Stimulated activated memory B cell treated with anti-CD40 and anti-IgM and Interleukin-4, amounts not matched to agents 10 μg/mL and 1 μg/mL and 100 μg/mL, for 72 hours (primary cell): ENCODE measurements at places on chromosomes 11 and 22.

- ATAC-seq = no peak
Observed at GRCh38 chr11:125078516-125079140, 15.5 kb downstream of the SLC37A2 start.

DNA sequence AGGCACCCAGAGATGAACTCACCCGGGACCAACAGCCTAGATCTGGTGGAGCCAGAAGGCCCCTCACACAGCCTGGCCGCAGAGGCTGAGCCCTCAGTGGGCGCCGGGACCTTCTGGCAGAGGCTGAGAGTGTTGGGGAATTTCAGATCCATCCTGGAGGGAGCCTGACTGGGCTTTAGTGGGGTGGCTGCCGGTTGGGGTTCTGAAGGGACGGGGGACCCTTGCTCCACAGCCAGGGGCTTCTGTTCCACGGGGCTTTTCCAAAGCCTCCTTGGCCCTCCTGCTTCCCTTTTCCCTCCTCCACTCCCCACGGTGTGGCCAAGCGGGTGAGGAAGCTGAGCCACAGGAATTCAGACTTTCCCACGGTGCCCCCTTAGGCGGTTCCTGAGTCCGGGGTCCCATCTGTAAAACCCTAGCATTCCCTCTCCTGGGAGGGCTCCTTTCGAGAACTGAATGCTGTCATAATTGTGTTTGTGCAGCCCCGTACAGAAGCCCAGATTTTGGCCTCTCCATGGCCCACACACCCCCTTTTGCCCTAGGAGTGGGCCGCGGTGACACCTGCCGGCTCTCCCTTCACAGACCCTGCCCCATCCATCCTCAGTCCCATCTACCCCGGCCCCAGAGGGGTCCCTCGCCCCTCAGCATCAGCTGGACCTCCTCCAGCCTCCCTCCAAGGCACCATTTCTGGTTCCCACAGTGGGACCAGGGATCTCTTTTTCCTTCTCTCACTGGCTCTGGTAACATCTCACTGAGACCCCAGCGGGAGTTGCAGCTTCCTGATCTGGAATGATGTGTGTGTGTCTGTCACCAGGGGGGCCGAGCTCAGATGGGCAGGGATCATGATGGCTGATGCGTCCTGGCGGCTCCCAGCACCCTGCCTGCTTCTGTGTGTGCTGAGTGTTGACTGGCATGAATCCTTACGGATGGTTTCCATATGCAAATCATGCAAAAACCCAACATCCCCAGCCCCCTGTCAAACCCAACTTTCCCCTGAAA lies 1048.4 kb downstream of the TBC1D22A start:
- no peak for ATAC-seq

- ATAC-seq = no peak
Observed at GRCh38 chr11:105219269-105219668, 79.7 kb upstream of the CARD18 start.

GRCh38 chr11:24386546-24387397 lies 110.1 kb upstream of the LUZP2 start:
- ATAC-seq = no peak

GRCh38 chr11:73859671-73860070 lies 17.0 kb downstream of the COA4 start:
- ATAC-seq = no peak

DNA sequence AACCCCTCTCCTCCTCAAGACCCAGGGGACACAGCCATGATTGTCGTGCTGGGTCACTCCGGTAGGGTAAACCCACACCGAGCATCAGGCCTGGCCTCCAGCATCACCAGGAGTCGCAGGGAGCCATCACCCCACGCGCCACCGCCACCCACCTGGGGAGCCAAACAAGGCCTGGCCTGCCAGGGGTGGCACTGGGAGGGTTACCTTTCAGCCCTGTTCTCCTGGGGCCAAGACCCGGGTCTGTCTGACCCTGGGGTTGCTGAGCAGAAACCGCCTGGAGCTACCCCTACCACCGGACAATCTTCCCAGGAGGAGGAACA lies 39.3 kb upstream of the NNMT start:
- no peak for ATAC-seq

DNA sequence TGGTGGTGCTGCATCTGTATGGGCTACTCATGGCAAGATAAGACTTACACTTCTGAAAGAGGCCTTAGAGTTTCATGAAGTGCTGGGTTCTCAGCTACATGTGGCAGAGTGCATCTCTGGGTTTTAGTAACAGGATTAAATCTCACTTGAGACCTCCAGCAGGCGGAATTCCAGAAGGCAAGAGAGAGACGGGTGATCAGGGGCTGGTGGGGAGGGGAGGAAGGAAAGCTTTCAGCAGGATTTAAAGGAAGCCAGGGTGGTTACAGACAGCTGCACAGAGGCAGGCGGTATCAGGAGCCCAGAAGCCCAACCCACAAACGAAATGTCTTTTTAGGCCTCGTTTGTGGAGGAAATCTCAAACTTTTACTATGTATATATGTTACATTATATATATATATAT lies 56.2 kb upstream of the CD82 start:
- ATAC-seq = no peak

GRCh38 chr11:79697905-79698304 lies 257.1 kb upstream of the TENM4 start:
- no peak for ATAC-seq

DNA sequence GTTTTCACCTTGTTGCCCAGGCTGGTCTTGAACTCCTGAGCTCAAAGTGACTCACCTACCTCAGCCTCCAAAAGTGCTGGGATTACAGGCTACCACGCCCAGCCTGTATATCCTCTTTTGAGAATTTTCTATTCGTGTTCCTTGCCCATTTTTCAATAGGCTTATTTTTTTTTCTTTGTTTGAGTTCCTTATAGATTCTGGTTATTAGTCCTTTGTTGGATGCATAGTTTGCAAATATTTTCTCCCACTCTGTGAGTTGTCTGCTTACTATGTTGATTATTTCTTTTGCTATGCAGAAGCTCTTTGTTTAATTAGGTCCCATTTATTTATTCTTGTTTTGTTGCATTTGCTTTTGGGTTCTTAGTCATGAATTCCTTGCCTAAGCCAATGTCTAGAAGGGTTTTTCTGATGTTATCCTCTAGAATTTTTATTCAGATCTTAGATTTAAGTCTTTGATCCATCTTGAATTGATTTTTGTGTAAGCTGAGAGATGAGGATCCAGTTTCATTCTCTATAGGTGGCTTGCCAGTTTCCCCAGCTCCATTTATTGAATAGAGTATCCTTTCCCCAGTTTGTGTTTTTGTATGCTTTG lies 17.7 kb upstream of the ZBED5 start:
- no peak for ATAC-seq

DNA sequence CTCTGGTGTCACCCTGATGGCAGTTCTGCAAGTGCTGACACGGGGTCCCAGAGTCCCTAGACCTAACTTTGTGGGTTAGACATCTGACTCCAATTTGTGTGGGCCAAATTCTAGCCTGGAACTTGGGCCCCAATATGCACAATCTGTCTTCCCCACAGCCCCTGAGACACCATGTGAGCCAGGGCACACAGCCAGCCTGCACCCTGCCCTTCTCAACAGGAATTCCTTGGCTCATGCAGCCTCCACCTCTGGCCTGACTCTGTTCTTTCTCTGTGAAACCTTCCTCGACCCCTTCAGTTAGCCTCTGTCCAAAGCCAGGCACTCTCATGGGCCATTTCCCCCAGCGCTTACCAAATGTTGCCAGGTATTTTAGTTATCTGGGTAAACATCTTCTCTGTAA lies 59.1 kb upstream of the POU2AF1 start:
- ATAC-seq = no peak

- ATAC-seq = no peak
Observed at GRCh38 chr11:36436589-36436988, 73.5 kb downstream of the TRAF6 start.

- ATAC-seq = no peak
Observed at GRCh38 chr11:31995032-31995431, 95.8 kb upstream of the RCN1 start.

GRCh38 chr11:44309478-44310205 lies at the start of gene ALX4:
ALX4 (minus strand) TSS chr11:44310139; CDS start chr11:44310062, 77 bp downstream.
- ATAC-seq = no peak

DNA sequence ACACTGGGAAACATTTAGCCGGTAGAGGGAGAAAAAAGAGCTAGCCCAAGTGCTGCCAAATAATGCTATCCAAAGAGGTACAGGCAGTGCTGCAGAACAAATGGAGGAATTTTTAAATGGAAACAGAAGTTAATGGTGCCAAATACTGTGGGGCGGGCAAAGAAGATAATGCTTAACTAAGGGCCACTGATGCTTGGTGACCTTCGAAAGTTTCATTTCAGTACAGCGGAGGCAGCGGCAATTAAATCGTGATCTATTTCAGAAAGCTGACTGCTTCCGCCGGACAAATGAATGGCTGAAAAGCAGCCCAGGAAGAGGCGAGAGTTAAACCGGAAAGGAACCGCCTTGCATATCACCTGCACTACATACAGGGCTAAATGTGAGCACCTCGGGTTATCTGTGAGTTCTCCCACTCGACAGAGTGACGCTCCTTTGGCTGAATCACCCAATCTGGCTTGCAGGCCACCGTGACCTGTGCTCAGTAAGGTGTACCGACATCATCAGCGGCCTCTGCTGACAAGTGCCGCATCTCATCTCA lies 42.1 kb downstream of the CADM1 start:
- ATAC-seq = no peak

- ATAC-seq = no peak
Observed at GRCh38 chr11:1230456-1231395, 7.9 kb downstream of the MUC5B start.

DNA sequence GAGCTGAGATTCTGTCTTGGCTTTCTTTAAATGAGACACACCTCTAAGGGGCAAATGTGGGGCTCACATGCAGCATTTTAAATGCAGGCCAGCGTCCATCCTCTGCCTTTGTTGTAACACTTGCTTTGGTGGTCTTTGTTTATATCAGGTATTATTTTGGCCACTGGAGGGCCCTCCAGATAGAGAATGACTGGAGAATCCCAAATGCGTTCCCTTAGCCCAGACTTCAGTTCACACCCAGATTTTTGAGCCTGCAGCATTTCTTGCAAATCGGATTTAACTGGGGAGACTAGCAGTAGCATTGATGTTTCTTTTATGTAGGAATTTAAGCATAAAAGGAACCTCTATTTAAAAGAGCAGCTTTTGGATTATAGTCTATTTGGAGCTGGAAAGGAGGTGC lies 200.2 kb upstream of the SORL1-AS1 start:
- ATAC-seq = no peak

GRCh38 chr11:2662430-2663299 lies 37.1 kb downstream of the KCNQ1OT1 start:
- ATAC-seq = no peak

DNA sequence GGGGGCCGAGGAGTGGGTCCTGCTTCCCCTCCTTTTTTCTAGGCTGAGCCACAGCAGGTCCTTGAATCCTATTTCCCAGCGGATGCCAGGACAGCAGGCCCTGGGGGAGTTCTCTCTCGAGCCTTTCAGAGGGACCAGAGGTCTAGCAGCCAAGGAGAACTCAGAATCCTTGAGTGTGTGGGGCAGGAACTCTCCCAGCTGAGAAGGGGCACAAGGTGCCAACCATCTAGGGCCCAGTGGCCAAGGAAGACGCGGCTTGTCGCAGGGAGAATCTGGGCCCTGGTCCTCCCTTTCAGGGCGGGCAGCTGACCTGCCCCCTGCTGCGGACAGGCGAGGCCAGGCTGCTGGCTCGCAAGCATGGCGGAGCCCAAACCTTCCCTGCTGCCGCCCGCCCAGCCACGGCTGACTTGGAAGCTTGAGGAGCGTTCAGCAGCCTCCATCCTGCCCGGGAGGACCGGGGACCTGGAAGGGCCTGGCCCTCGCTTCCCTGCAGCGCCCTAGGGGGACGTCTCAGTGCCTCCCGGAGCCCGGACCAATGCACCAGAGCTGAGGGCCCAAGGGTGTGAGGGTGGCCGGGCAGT lies 972 bp upstream of the TSSC4 start:
- ATAC-seq = no peak

DNA sequence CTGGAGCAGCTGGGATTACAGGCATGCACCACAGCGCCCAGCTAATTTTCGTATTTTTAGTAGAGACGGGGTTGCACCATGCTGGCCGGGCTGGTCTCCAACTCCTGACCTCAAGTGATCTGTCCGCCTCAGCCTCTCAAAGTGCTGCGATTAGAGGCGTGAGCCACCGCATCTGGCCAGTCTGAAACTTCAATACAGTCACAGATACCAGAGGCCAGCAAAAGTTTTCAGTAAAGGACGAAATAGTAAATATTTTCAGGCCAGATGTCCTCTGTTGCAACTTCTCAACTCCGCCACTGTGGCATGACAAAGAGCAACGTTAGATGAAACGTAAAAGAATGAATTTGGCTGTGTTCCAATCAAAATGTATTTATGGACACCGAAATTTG lies 403.6 kb downstream of the MN1 start:
- ATAC-seq = no peak

DNA sequence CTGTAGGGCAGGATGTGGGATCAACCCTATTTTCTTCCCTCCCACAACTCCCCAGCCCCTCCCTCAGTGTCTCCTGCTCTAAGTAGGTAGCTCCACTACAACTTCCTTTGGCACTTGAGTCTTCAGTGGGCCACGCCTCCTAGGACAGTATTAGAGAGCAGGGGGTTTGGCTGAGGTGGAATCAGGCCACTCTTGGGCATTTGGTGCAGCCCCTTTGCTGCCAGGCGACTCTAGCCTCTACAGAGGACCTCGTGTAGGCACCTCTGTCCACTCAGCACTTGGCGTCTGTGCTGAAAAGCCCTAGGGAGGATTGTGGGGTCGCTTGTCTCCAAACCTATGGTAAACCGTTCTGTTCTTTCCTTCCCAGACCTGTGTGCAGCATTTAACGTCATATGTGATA lies 2.7 kb downstream of the FADD start:
- ATAC-seq = no peak

DNA sequence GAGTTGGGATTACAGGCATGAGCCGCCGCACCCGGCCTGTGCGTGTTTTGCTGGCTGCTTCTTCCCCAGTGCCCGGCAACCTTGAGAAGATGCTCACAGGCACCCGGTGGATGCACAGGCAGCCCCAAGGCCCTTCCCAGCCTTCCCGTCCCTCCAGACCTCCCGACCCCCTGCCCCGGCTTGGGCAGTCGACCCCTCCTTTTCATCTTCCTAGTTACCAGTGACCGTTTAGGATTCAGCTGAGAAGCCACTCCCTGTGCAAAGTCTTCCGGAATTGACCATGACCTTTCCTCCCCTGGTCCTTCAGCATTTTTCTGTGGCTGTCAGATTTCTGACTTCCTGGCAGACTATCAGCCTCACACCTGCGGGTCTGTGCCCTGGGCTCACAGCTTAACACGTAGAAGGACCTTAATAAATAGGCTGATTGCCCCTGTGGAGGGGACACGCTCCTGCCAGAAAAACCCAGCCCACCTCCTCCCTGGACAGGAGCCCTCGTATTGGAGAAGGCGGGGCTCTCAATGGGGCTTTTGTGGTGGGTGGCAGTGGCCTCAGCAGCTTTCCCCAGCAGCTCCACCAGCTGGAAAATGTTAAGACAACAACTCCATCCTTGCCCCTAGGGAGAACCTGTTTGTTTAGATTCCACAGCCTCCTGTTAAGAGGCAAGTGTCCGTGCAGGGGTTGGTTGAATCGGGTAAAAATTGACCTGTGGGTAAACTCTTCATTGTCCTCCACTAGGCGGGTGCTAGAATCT lies 10.4 kb upstream of the ANO1 start:
- no peak for ATAC-seq

DNA sequence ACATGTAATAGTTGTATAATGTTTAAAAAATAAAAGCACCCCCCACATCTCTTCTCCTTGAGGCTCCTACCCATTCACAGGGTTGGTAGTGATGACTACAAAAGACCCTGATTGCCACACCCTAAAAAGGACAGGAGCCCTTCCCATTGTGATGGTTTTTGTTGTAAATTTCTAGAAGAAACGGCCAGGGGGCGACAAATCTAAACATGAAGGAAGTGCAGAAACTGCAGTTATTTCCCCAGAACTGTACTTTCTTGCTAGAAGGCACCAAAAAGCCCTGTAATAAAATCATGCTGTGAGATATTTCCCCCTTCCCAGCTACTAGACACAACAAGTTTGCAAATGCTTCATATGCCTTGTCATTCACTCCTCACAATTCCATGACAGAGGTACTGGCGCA lies 10.8 kb downstream of the PRR5L start:
- no peak for ATAC-seq
